ENCODE measurements at places on chromosomes 4 and X.

- DNase-seq: no peak
These were observed 18.0 kb downstream of the AIFM1 start for GRCh38 chrX:130147631-130148030.

DNA sequence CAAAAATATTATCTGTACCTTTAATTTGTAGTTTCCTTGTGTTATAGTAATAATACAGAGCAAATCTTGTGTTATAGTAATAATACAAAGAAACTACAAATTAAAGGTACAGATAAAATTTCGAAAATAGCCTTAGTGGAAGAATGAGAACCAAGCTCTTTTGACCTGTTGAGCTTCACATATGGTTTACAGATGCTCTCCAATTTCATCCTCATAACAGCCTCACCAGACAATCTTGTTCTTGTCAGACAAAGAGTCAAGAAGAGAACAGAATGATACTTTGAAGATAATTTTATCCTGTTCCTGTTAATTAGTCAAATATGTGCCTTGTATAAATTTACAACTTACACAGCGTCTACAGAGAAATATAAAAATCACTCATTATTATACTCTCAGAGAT is 12.8 kb downstream of the ATXN3L start:
- DNase-seq: no peak

GRCh38 chr4:121375262-121375661 is 5.6 kb downstream of the QRFPR start:
- DNase-seq: no peak

- DNase-seq: no peak
These were observed 25.1 kb downstream of the NIPAL1 start for GRCh38 chr4:48041535-48042137.

GRCh38 chr4:2862528-2862927 is 18.9 kb downstream of the ADD1 start:
- peak; percentile 42 for DNase-seq

DNA sequence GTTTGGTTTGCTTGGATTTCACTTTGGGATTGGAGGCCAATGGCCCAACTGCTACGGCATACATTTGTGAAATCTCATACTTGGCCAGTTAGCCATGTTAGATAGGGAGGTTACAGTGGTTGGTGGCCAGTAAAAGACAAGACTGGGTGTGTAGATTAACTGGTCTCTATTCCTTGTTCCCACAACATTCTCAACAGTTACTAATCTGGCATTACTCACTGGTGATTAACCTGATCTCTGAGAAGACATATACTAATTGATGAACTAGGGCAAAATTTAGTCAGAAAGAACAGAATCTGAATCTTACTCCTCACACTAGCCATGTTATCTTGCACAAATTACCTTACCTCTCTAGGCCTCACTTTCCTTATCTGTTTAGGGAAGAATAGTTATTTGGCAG is 33.4 kb downstream of the GATB start:
- DNase-seq: no peak

GRCh38 chr4:8446122-8446521 is 5.5 kb downstream of the TRMT44 start:
- DNase-seq: no peak

- no peak for DNase-seq
These were observed 36.3 kb downstream of the RLIM start for GRCh38 chrX:74578137-74578536.

GRCh38 chr4:25993395-25994185 is 79.6 kb downstream of the SMIM20 start:
- DNase-seq: no peak

GRCh38 chr4:1081689-1082040 is 31.7 kb downstream of the RNF212 start:
- DNase-seq: no peak

DNA sequence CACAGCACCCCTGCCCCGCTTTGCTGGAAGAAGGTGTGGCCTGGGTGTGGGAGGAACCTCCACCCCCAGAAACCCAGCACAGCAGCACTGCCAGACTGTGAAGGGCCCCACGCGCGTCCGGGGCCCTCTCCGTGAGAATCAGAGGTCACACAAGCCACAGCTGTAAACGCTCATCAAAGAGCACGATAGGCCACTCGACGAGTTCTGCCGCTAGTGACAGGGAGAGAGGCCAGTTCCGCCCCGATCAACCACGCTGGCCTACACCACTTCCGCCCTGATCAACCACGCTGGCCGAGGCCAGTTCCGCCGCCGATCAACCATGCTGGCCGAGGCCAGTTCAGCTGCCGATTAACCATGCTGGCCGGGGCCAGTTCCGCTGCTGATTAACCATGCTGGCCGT is 25.9 kb upstream of the ADRA2C start:
- DNase-seq: no peak

- DNase-seq: peak; percentile 26
These were observed 1.4 kb downstream of the BCAP31 start for GRCh38 chrX:153722704-153723350.

- no peak for DNase-seq
These were observed 16.8 kb upstream of the DMP1 start for GRCh38 chr4:87633243-87633642.

GRCh38 chr4:158020176-158020575 is 152.6 kb downstream of the GASK1B start:
- DNase-seq: peak; percentile 88

GRCh38 chrX:12891171-12891570 is 15.2 kb upstream of the TLR8 start:
- no peak for DNase-seq

GRCh38 chrX:115649461-115650063 is 88.6 kb downstream of the PLS3 start:
- DNase-seq: no peak

DNA sequence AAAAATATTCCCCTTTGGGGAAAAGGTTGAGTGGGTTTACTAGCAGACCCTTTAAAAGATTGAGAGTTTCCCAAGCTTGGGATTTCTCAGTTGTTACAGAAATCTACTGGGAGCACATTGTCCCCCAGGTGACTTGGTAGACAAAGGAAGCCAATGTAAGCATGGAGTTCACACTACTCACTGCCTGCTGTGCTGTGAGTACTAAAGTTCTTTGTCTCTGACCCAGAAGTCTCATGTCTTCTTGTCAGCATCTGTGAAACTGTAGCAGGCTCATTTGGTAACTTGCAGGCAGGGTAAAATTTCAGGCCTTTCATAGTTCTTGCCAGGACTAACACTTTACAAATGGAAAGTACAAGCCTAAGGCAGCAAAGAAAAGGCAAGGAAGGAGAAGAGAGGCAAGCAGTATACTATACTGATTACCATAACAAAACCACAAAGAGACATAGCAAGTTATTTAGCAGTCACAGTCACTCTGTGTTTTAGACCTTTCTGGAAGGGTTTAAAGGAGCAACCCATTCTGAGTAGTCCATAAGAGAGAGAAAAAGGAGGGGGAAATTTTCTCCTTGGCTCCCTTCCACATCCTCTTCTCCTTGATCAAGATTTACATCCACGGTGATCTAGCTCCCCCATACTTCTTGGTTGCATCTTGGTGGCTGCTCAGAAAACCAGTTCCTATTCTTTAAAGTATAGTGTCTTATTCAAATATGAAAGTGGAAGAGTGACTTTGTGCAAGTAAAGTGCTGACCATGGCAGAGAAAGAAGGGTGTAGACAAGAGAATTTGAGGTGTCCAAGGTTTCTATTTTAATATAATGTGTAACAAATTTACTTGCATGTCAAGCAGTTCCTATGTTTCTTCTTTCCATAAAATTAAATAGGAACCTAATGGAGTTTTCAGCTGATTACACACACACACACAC is 160.0 kb upstream of the PDE5A start:
- DNase-seq: no peak

DNA sequence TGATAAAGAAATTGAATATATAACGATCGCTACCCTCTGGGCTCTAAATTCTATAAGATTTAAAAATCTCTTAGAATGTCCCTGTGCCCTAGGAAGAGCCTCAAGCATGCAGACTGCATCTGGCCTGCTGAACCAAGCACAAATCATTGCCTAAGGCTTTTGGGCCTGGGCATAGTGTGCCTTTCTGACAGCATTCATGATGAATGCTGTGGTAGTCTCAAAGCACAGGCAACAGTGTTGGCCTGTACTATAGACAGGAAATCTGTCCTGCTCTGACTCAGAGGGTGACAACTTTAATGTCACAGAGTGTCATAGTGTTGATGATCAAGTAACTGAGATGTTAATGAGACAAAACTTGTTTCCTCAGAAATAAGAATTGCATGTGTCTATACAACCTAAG is 717.3 kb downstream of the STIM2 start:
- no peak for DNase-seq

All from kidney capillary endothelial cell (primary cell).